ENCODE measurements at places on chromosomes 1 and 21. TPM values are rescaled to one million over a fixed set of nuclear protein-coding genes. Genes with fewer than 3 reads are reported as not detected.

Gene L1TD1
- 0.41 TPM for total RNA-seq

DNA sequence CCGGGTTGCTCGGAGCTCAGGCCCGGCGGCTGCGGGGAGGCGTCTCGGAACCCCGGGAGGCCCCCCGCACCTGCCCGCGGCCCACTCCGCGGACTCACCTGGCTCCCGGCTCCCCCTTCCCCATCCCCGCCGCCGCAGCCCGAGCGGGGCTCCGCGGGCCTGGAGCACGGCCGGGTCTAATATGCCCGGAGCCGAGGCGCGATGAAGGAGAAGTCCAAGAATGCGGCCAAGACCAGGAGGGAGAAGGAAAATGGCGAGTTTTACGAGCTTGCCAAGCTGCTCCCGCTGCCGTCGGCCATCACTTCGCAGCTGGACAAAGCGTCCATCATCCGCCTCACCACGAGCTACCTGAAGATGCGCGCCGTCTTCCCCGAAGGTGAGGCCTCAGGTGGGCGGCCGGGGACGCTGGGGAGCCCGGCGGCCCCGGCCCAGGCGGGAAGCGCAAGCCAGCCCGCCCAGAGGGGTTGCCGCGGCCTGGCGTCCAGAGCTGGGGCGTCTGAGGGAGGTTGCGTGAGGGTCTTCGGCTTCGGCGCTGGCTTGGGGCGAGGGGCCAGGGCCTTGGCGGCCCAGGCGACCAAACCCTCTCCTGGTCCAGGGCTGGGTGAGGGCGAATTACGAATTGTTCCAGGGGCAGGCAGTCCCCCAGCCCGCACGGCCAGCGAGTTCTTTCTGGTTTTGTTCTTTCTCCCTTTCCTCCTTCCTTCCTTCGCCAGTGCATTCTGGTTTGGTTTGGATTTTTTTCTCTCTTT lies 805 bp downstream of the SIM2 start:
- no peak for DNase-seq

- no peak for DNase-seq
Observed at GRCh38 chr1:9626201-9626608, 25.3 kb upstream of the PIK3CD start.

Gene LDLRAD1
- total RNA-seq = not detected

DNA sequence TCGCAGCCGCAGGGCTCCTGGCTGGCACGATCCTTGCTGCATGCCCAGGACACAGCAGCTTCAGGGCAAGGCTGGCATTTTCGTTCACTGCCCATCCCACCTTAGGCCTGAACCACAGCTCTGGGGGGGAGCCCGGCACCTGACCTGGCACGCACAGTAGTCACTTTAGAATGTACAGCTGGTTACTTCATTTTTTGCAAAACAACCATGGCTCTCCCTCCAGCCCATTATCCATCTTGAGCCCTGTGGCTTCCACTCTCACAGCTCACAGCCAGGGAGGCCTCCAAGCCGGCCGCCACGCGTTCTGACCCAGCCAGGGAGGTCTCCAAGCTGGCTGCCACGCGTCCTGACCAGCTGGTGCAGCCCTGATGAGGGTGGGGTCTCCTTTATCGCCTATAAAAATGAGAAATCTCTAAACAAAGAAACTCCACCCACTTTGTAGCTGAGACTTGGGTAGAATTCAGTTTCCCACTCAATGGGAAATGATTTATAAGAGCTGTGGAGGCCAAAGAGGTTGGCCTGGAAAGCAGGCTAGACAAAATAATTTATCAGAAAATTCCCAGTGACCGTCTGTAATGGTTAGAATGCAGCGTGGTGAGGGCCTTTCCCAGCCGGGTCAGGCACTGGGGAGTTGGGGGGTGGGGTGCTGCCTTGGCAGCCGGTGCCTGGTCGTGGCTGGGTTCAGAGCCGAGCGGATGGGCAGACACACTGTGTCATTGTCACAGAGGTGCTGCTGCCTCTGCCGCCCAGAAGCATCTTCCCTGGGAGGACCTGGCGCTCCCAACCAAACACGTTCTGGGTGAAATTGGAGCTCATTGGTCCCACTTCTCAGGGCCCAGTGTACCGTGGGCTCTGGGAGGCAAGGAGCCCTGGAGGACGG lies 54.6 kb upstream of the ACTRT2 start:
- no peak for DNase-seq

Gene KMO
- total RNA-seq = 1.1 TPM

DNA sequence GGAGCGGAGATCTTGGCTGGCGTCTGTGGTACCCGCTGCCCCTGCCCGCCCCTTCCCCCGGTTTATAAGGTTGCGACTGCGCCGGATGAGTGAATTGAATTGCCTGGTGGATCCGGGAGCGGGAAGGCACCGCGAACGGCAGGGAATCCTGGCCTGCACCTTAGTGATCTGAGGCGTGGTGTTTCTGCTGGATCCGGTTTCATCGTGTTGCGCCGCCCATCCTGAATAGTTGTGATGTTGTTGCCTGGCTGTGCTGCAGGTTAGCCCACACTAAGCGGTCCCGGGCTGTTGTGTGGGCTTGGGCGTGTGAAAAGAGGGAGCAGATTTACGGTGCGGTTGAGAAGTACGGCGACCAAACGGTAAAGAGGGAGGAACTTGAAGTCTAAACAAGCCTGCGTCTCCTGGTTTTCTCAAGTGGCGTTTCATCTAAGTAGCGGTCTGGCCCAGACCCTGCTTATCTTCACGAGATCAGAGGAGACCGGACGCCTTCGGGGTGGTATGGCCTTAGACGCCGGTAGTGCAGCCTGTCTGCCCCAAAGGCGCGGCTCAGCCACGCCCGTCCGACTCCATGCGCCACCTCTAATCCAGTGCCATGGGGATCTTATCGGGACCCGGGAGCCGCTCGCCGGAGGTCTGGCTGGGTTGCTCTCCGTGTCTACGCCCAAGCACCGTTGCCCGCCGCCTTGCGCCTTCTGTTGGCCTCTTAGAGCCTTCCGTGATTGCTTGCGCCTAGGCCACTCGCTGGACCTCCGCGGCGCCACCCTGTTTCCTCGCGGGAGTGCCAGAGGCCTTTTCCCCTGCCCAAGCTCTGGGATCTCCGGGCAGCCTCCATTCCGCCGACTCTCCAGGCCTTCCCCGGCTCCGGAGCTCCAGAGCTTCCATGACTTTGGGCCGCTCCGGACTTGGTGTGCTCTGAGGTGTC lies 87.5 kb upstream of the RHOU start:
- no peak for DNase-seq

Data from T-cell (primary cell).